ENCODE measurements at places on chromosomes 4 and X.

DNA sequence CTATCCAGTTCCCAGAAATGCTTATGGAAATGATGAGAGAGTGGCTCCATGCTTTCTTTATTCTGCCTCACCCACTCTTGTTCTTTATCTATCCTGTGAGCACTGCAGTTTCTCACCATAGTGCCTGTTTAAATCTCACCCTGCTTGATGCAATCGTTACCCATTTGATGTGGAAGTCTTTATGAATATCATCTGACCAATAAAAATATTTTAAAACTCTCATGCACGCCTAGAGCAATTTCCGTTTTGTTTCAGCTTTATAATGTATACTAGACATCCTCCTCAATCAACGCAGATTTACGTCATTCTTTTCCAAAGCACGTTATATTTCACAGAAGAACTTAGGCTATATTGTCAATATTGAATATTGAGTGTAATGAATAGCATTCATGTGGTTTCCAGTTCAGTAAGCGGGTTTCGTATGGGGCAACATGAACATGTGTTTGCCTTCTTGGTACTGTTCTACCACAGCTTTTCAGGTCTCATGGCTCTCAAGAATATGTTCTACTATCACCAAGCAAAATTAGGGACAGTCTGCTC, 32.9 kb downstream of the GPM6A start:
- no peak for DNase-seq

DNA sequence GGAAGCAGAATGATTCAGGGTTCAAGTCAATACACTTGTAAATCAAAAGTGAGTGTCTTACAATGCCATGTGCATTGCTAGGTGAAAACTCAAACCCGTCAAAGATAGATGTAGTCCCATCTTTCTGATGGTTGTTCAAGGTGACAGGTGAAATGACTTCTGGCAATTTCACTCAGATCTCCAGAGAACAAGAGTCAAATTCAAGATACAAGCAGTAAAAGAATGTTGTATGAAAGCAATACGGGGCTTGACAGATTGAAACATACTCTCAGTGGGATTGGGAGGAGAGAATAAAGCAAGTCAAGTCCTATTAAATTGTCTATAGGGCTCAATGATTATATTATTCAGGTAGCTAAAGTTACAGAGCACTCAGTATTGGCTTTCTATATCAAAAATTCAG, 105.1 kb upstream of the ANXA10 start:
- no peak for DNase-seq

- DNase-seq, result no peak
These were observed 1.1 kb upstream of the MANBA start for GRCh38 chr4:102761906-102762305.

DNA sequence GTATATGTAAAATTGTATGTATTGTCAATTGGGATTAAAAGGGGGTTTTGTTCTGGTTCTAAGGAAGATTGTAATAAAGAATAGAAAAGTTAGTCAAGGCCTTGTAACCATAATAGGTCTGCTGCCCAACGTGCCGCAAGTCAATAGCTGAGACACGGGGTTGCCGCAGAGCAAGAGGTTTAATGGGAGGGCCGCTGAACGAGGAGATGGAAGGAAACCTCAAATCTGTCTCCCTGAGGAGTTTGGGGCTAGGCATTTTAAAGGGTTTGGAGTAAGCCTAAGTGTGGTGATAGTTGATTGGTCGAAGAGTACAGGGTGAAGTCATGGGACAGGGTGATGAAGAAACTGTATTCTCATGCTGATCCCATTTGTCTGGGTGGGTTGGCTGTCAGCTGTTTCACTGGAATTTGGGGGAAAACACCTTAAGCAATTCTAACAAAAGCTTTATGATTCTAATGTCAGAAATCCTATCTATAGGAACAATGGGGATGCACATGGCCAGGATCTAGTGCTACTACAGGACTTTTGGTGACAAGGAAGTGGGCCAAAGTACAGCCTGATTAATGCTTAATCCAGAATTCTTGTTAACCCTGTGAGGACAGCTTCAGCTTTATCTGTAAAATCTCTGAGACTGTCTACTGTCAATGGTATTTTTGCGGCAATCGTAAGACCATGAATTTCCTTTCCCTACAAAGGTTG, 86.9 kb downstream of the RELL1 start:
- DNase-seq, result no peak

- no peak for DNase-seq
These were observed 242.5 kb upstream of the PRPS2 start for GRCh38 chrX:12548746-12549145.

DNA sequence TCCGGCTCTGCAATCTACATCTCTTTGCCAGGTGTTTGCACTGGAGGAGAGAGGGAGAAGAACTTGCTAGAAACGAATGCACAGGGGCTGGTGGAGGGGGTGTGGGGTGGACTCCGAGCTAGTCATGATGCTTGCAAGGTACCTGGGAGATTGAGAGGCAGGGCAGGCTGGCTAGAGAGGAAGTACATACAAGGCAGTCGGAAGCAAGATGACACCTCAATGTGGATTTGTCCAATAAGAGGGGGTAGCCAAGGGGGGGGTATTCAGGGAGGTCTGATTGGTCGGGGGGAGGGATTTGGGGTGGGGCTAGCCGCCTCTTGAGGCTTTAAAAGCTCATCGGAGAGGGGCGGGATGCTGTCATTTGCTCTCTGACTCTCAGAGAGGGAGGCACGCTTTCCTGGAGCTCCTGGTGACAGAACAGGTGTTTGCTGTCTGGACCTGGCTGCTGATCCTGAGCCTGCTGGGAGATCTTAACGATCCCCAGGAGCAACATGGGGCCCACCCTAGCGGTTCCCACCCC, at the start of gene GPR50:
Gene GPR50, plus strand, starts transcription at position 354 of the 520 bp plus-strand sequence. Its CDS starts 138 bp downstream, at position 492.
- no peak for DNase-seq

DNA sequence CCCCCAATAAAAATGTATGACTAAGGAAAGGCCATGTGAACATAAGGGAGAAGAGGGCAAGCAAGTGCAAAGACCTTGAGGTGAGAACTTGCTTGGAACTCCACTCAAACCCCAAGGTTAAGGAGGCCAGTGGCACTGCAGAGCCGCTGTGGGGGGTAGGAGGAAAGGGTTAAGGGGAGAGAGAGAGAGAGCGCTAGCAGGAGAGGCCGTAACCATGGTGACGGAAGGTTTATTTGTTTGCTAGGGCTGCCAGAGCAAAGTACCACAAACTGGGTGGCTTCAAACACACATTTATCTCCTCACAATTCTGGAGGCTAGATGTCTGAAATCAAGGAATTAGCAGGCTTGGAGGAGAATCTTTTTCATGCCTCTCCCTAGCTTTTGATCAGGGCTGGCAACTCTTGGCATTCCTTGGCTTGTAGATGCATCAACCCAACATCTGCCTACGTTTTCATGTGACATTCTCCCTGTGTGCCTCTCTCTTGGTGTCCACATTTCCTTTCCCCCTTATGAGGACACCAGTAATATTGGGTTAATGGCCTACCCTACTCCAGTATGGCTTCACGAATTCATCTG, 35.2 kb downstream of the SMIM20 start:
- no peak for DNase-seq

DNA sequence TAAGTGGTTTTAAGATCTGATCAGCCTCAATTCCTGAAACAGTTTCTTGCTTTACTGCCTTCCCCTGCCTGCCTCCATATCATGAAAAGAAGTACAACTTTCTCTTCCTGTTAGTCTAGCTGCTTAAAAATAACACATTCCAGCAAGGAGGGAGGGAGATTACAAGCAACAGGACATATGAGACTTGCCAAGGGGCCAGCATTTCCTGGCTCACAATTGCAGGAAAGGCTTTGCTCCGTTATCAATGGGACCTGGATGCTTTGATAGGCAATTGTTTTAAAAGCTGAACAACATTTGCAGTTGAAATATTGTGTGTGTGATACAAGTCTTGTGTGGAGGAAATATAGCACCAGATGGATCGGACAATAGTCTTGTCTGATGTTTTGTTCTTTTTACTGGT, 425.0 kb downstream of the FAT4 start:
- DNase-seq, result no peak

Data from stimulated activated CD4-positive, alpha-beta T cell treated with anti-CD3 and anti-CD28 coated beads, Interleukin-15, amount 100 ng/mL, for 48 hours (primary cell).